ENCODE measurements at places on chromosomes 16 and 17.

GRCh38 chr17:29742210-29742513, 119.5 kb upstream of the CORO6 start:
- DNase-seq, result no peak

DNA sequence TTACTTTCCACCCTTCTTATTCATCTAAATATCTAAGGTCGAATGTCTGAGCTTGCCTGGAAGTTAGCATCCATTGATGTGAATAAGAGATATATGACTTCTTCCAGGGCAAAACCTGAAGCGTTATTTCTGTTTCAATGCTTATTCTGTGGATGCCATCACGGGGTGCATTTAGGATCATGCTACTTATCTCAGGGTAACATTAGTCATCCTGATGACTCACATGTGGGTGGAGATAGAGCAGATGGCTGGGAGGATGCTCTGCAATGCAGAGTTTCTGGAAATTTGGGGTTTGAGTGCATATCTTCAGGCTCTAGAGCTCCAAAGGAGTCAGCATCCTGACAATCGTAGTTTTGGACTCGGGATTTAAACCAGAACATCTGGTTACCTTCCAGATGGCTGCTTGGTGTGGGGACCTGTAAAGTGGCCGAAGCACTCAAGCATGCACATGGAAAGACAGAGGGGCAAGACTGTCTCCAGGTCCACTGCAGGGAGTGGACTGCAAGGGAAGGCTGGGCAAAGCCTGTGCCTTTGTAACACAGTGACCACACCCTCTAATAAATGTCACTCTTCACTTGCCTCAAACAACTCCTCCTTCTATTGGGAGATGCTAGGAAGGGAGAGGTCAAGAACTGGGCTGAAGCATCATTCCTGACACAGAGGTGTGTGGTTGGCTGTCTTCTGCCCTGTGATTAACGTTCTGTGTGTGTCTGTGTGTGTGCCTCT, 175.2 kb upstream of the SALL1 start:
- no peak for DNase-seq

DNA sequence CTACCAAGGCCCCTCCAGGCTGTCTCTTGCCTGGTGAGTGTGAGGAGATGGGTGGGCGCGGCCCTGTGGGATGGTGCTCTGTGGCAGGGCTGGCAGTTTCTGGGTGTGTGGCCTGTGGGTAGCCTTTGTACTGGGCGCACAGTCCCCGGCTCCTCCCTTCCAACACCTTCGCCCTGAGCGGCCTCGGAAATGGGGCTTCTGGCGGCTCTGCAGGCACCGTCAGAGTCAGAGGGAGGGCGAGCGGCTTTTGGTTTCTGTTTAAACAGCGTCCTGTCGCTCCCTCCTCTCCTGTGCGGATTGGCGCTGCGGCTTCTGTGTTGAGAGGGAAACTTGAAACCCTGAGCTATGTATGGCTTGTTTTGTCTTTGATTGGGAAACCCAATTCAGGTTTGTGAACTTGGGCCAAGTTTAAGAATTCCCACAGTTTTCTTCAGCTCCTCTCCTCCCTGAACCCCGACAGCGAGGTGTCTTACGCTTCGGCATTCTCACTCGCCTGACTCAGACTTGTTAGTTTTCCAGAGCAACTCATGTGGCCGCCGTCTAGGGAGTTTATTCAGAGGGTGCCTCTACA, 8.3 kb upstream of the ZNF750 start:
- no peak for DNase-seq

DNA sequence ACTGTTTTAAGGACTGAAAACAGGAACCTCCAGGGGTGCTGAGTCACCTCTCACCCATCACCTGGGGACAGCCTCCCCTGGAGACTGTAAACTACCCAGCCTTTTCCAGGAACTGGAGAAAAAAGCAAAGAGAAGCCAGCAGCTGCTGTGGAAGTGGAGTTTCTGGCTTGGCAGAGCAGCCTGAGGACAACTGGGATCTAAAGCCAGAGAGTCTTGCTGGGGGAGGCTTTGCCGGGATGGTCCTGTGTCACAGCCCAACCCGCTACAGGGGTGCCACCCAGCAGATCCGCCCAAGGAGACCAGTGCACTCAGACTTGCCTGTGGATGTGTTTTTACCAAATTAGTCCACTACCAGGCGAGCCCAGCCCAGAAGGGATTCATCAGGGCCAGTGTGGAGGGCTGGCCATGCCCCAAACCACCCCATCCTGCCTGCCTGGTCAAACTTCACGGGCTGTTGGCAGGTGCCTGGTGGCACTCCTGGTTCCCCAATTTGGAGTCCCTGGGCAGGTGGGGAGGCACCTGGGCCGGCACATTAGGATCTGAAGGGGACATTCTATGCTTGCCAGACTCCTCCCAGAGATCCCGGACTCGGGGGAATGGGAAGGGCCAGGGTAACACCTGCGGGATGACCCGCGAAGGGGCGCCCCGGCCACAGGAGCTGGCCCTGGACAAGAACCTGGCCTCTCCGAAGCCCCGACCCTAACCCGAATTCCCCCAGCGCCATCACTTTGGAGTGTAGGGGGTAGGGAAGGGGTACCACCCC, 771 bp downstream of the MSRB1 start:
- DNase-seq, result peak; percentile 38

DNA sequence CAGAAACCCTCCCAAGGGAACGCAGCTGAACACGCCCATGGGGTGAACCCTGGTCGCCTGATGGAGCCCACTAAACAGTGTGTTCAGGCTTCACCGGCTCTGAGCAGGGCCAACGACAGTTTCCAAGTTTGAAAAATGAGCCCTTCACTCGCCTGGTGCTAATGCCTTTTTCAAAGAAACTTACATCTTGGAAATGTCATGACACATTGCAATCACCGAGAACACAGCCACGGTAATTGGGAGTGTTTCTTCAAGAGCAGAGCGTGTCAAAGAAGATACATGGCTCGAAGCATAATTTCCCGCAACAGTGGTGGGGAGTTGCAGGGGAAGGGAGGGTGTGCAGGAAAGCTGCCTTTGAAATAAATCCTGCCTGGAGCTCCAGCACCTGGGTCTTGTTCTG, 463.2 kb downstream of the TMEM114 start:
- no peak for DNase-seq

DNA sequence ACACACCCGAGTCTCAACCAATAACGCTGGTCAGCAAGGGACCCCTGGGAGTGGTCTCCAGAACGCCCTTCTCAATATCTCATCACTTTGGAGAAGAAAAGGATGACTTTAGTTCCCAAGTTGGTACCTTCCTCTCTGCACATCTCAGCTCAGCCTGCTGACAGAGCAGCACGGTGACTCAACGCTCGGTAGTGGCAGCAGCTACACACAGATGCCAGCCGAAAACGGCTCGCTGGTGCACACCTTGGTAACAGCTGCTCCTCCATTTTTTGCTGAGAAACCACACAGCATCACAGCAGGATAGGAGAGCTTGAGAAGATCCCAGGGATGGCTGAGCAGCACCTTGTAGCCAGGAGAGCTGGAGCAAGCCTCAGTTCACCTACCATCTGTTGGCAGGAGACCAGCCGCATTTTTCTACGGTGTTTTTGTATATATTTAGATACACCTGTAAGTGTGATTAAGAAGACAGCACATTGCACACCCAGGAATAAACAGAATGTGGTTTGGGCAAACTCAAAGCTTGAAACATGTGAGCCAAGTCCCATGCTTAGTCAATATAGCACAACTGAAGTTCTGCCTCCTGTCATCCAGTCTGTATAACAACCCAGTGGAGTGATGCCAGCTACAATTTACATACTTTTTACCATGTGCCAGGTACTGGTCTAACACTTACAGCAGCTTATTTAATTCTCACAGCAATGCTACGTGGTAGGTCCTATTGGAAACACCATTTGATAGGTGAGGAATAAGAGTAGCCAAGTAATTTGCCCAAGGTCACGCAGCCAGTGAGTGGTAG, 83.8 kb upstream of the ERCC4 start:
- DNase-seq, result no peak

GRCh38 chr17:43620581-43620980, 41.1 kb downstream of the MEOX1 start:
- no peak for DNase-seq

- no peak for DNase-seq
These were observed 12.9 kb upstream of the ZKSCAN2 start for GRCh38 chr16:25270577-25270976.

DNA sequence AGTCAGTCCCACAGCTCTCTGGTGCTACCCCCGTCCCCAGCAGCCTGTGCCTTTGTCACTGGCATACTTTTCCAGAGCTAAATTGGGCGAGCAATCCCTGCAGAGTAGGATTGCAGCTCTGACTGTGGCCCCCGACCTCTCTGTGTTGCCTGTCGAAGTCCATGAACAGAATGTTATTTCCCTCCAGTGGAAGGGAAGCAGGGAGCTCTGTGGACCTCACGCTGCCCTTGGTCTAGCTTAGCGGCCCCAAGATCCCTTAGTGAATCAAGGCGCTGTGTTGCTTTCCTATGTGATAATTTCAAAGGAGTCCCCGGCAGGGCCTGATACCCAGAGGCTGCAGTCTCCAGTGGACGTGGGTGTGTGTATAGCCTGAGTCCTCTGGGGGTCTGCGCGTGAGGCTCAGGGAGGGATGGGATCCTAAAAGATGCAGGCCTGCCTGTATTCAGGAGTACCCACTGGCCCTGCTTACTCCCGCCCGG, 15.5 kb upstream of the CD300A start:
- DNase-seq, result no peak

DNA sequence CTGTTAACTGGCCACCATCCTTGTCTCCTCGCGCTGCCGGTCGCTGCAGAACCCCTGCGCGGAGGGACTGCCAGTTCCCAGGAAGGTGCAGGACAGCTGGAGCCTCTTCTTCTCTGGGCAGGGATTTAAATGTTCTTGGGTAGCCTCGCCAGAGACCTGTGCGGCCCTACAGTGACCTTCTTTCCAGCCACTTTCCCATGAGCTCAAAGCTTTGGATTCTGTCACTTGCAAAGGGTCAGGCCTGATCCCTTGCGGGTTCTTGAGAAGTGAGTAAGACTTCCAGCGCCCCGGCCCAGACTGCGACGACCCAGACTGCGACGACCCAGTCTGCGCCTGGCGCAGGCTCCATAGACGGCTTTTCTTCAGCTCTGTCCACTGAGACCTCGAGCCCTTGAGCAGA, 1.4 kb upstream of the SLFN5 start:
- no peak for DNase-seq

DNA sequence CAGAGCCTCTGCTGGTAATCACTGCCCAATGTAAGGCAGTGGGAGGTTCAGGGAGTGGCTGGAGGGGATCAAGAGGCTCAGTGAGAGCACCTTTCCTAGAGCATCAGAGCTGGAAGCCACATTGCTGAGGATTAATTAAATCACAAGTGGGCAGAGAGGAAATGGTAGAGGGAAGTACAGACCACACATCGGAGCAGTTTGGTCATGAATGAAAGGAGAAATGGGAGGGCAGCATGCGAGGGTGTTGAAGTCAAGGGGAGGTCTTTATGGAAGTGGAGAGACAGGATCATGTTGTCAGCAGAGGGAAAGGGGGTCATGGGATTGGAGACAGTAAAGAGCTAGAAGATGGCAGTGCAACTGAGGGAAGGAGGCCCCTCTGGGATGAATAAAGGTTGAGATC, 2.3 kb downstream of the CCL17 start:
- no peak for DNase-seq

GRCh38 chr16:49484936-49485335, 111.3 kb downstream of the C16orf78 start:
- no peak for DNase-seq

DNA sequence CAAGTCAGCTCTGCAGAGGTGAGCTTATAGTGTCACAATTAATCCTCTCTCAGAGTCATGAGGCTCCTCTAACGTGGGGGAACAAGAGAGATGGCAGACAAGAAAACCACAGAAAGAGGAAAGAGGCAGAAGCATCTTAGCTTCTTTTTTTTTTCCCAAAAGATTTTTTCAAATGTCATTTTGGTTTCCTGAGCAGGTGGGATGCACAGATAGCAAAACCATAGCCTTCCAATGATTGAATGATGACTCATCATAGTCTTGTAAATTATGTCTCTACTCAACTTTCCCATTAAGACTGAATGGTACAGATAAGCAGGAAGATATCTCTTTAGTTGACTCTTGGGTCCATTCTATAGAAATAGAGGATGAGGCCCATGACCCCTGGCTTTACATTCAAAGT, 162.8 kb upstream of the ZFHX3 start:
- DNase-seq, result no peak

GRCh38 chr16:50960517-50961202, 190.4 kb downstream of the SALL1 start:
- no peak for DNase-seq

DNA sequence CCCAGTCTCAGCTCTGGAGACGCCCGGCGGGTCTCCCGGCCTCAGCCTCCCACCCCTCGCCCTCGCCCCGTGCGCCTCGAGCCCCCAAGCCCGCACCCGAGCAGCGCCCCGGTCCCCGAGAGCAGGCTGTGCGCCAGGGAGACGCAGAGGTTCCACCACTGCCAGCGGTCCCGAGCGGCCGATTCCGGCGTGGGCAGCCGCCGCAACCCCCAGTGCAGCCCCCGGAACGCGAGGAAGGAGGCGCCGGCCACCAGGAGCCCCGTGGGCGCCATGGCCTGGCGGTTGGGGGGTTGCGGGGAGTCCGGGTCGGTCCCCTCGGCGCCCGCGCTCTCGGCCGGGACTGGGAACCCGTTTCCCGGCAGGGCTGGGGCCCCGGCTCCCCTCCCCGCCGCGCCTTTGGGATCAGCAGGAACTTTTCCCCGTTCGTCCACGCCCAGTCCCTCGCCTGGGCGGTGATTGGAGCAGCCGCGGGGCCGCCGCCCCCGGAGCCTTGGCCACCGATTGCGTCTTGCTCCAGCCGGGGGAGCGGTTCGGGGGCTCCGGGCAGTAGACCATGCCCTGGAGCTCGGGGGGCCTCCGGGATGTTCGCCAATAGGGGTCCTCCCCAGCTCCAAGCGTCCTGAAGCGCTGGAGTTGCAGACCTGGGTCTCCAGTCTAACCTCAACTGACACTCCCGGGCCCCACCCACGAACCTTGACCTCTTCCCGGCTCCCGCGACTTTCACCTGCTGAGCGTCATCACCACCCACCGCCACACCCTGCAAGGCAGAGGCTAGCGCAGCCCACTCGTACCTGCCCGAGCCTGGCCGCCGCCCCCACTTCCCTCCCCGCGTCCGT, at the start of gene TLCD2:
TLCD2 (minus strand) TSS at position 407 of the 836 bp plus-strand sequence; CDS start at position 272, 135 bp downstream.
- peak; percentile 65 for DNase-seq

GRCh38 chr17:9313346-9313745, 262.3 kb downstream of the STX8 start:
- no peak for DNase-seq

DNA sequence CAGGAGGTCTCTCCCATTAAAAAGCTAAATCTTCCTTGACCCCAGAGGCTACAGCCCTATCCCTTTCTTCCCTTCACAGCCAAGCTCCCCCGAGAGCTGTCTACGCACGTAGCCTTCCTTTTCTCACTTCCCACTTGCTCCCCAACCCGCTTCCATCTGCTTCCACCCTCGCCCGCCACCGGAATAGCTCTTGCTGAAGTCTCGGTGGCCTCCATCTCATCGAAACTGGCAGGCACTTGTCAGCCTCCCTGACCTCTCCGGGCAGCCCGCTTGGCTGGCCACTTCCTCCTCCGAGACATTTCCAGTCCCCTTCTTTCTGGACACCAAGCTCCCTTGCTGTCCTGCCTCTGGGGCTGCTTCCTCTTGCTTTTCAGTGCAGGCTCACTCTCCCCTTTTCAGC, 10.7 kb upstream of the EPOP start:
- DNase-seq, result no peak

DNA sequence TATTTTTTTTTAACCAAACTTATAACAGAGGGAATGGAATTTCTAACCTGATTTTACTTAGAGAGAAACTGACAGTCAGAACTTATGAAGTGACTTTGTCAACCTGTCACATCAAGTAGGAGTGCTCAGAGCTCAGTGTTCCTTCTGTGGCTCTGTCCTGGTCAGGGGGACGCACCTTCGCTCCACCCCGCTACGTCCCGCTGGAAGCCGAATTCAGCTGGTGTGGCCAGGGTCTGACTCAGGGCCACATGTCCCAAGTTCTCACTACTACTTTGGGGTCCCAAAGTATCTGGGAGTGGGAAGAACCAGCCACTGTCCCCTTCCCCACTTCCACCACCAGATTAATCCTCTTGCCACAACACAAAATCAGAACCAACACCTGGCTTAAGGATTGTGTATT, 51.4 kb downstream of the C16orf78 start:
- DNase-seq, result no peak
